ENCODE measurements at places on chromosomes 5 and 9. TPM values are rescaled to one million over a fixed set of nuclear protein-coding genes. Genes with fewer than 3 reads are reported as not detected.

DNA sequence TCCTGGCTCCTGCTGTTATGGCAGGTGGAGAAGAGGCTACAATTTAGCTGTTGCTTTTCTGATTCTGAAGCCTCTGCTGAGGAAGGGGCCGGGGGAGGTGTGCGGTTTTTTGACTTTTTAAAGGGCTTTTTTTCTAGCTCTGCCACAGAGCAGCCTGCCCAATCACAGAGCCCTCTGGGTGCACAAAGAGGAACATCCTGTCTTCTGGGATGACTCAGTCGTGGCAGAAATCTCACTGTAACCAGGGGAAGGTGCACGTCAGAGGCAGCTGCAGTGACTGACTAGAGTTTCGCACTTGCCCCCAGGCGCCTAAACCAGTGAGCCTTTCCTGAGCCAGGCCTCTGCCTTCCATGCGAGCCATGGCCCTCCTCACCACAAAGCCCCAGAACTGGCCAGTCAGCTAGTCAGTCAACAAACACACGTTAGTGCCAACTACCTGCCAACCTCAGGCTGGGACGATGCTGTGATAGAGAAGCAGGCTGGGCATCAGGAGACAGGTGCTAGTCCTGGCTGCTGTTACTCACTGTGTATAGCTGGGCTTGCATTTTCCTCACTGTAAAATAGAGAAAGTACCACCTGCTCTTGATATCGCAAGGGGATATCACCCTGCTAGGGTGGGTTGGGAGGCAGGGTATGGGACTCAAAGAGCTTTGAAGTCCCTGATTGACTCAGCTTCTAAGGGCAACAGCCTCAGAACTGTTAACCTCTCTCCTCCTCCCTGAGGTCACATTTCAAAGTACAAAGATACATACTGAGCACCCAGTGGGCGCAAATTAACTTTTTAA is 2.2 kb downstream of the AKNA start:
- H3K4me3 ChIP-seq = peak overlapping the region; percentile 69
- H3K27me3 ChIP-seq = no peaks in the 10 kb centered on the region
- H3K27ac ChIP-seq = peak overlapping the region; percentile 96

- H3K27me3 ChIP-seq = no peaks in the 10 kb centered on the region
- no peak for DNase-seq
- H3K36me3 ChIP-seq = no peaks in the 10 kb centered on the region
- H3K4me3 ChIP-seq = no peak overlapping the region
- H3K27ac ChIP-seq = no peak overlapping the region
Measured at GRCh38 chr5:106288979-106289378, 1381.8 kb downstream of the EFNA5 start.

The LCN9 gene
- not detected for total RNA-seq

DNA sequence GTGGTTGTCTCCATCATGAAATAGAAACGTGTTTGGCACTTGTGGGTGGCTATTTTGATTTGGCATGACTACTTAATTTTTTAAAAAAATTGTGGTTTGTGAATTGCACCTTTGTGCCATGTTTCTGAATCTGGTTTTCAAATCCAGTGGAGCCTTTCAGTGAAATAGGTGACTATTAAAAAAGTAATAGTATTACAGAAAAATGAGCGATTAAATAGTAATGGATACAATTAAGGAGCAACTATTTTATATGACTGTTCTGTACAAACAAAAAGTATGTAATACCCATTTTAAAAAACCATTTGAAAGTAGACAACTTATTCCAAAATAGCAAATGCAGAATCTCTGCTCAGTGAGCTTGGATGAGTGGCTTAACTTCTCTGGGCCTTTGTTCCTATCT is 3.0 kb downstream of the SOWAHA start:
- H3K27me3 ChIP-seq = peaks cover 24% of the 10 kb centered on the region
- no peak overlapping the region for H3K27ac ChIP-seq
- no peak overlapping the region for H3K4me3 ChIP-seq
- no peak for DNase-seq
- no peaks in the 10 kb centered on the region for H3K36me3 ChIP-seq

The BARHL1 gene
- total RNA-seq = not detected

GRCh38 chr9:123940721-123941523 is 11.0 kb upstream of the DENND1A start:
- H3K27me3 ChIP-seq = peaks cover 25% of the 10 kb centered on the region
- no peaks in the 10 kb centered on the region for H3K4me1 ChIP-seq
- no peak overlapping the region for H3K27ac ChIP-seq
- H3K36me3 ChIP-seq = no peaks in the 10 kb centered on the region

GRCh38 chr5:135660826-135661575 is 82.2 kb upstream of the CXCL14 start:
- no peaks in the 10 kb centered on the region for H3K36me3 ChIP-seq
- no peak overlapping the region for H3K27ac ChIP-seq
- no peak for DNase-seq
- H3K4me1 ChIP-seq = no peaks in the 10 kb centered on the region
- no peak overlapping the region for H3K4me3 ChIP-seq
- H3K27me3 ChIP-seq = no peaks in the 10 kb centered on the region

DNA sequence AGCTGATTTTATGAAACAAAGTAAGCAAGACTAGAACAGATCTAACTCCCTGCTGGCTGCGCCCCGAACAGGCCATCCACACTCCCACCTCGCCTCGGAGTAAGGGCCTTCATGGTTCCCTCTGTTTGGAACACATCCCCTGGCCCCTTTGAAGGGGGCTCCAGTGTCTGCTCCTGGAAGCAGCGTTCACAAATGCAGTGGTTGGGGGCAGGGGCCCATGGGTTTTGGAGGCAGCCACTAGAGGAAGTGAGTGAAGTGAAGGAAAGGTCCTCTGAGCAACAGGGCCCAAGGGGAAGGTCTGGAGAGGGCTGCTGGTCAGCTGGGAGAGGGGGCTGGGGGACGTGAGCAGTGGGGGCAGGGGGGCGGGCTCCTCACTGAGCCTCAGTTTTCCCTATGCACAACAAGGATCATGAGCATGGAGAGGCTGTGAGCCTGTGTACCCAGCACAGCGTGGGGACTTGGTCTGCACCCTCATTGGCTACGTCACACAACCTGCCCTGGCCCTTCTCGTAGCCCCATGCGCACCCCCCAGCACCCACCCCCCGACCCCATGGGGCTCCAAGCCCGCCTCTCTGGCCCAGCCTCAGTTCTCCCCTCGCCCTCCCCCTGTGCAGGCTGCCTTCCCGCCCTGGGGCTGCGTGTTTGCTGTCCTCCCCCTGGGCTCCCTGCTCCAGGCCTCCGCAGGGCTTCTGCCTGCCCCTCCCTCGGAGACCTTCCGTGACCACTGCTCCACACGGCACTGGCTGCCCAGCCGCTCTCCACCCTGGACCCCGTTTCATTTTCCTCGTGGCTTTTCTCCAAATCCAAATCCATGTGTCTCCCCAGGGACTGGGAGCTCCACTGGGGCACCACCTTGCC is 39.5 kb downstream of the RASGEF1C start:
- no peak for DNase-seq
- no peaks in the 10 kb centered on the region for H3K4me1 ChIP-seq
- H3K27ac ChIP-seq = no peak overlapping the region
- no peak overlapping the region for H3K4me3 ChIP-seq
- peaks cover 18% of the 10 kb centered on the region for H3K27me3 ChIP-seq
- no peaks in the 10 kb centered on the region for H3K36me3 ChIP-seq

The PCDHB2 gene
- total RNA-seq = 3.8 TPM

DNA sequence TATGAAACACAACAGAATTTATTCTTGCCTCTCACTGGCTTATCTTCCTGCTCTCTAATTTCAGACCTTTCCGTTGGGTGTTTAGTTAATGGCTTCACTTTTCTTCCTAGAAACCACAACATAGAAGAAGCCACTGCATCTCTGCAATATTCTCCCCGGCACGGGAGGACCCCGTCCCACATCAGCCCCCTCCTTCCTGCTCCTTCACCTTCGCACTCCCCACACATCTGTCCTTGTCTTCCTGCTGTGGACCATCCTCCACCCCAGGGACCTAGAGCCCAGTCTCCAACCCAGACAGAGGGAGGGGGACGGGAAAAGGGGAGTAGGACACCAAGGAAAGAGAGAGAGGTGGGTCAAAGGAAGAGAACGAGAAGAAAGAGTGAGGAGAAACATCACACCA is 1.4 kb downstream of the OR2V1 start:
- H3K27me3 ChIP-seq = peaks cover 24% of the 10 kb centered on the region
- no peaks in the 10 kb centered on the region for H3K36me3 ChIP-seq
- DNase-seq = no peak
- H3K4me1 ChIP-seq = no peaks in the 10 kb centered on the region
- H3K27ac ChIP-seq = no peak overlapping the region

The FGF18 gene
- total RNA-seq = 4.2 TPM

GRCh38 chr5:81749561-81750307 is 1.2 kb downstream of the SSBP2 start:
- H3K27ac ChIP-seq = peak overlapping the region; percentile 80
- DNase-seq = peak; percentile 76
- H3K36me3 ChIP-seq = no peaks in the 10 kb centered on the region
- H3K4me3 ChIP-seq = peak overlapping the region; percentile 73
- H3K4me1 ChIP-seq = peaks cover 14% of the 10 kb centered on the region

DNA sequence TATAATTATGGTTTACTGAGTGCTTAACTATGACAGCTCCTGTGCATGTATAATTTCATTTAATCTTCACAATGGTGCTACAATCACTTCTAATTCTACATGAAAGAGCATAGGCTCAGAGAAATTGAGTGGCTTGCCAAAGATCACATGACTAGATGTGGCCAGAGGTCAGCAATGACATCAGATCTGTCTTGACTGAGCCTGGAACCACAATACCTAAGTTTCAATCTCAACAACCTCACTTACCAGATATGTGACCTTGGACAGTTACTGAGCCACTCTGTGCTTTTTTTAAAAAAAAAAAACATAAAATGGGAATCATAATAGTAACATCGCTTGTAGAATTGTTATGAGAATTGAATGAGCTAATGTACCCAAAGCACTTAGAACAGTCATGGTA is 130.7 kb downstream of the TRIM32 start:
- no peaks in the 10 kb centered on the region for H3K4me1 ChIP-seq
- DNase-seq = no peak
- H3K4me3 ChIP-seq = no peak overlapping the region
- no peaks in the 10 kb centered on the region for H3K36me3 ChIP-seq

DNA sequence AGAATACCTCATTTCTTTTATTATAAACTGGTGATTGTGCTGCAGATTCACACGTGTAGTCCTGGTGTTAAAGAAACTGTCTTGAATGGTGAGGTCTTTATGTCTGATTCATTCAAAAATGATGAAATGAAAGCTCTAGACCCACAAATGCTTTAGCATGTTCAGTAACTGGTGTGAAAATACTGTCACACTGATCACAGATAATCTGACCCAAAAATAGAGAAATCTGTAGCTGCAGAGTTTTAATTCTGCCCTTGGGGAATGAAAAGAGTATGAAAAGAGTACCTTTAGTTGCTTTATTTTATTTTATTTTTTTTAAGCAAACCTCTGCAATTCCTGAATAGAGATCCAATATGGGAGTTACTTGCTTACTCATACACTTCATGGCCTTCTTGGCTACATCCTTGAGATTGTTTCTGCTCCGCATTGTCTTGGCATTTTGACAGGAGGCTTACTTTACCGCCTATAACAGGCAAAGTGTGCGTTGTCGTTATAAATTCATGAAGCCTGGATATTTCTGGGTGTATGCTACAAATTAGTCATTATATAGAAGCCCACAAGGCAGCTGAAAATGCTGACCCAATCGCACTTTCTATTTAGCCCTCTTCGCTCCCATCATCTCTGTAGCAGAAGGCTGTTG is 2.7 kb downstream of the RGMB start:
- no peaks in the 10 kb centered on the region for H3K27me3 ChIP-seq
- H3K4me1 ChIP-seq = peaks cover 12% of the 10 kb centered on the region
- peak overlapping the region; percentile 75 for H3K4me3 ChIP-seq
- H3K27ac ChIP-seq = no peak overlapping the region
- no peak for DNase-seq
- peaks cover 5% of the 10 kb centered on the region for H3K36me3 ChIP-seq

DNA sequence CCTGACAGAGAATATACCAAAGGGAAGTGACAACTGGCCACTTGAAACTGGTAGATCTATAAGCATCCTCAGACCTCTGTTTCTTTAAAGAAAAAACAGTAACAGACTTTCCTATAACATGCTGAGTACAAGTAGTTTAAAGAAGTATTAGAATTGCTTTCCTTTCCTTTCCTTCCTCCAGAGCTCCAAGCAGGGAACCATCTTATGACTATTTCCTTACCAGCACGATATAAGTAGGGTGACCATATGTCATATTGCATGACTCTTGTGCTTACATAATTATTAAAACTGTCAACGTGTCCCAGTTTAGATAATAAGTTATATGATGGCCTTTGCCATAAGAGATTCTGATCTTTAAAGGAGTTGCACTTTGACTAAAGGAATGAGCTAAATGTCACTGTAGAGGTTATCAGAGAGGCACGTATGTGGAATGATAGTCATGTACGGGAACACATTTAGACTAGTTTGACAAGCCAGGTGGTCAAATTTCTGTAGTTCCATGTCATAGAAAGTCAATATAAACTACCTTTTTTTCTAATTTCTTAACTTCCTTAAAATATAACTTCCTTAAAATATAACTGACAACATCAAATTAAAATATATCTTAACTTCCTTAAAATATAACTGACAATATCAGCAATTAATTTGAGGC is 212.7 kb upstream of the CD180 start:
- no peaks in the 10 kb centered on the region for H3K36me3 ChIP-seq
- H3K27me3 ChIP-seq = no peaks in the 10 kb centered on the region
- no peak overlapping the region for H3K27ac ChIP-seq
- H3K4me3 ChIP-seq = no peak overlapping the region
- no peaks in the 10 kb centered on the region for H3K4me1 ChIP-seq

DNA sequence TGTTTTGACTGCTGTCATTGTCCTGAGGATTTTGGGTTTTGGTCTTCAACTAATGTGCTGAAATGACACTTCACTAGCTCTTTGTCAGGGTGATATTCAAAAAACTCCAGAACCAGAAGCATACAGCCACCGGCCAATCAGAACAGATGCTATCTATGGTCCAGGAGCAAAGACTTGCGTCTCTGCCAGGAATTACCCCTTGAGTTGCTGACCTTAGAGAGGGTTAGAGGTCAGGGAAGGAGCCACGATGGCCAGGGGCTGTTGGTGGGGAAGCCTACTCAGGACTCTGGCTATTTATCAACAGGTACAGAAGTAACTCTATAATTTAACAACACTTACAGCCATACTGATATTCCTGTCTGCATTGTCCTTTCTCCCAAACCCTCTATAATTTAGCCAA is 356.8 kb downstream of the EFNA5 start:
- H3K4me1 ChIP-seq = no peaks in the 10 kb centered on the region
- H3K36me3 ChIP-seq = no peaks in the 10 kb centered on the region
- DNase-seq = no peak

- H3K4me3 ChIP-seq = no peak overlapping the region
- no peak for DNase-seq
- no peaks in the 10 kb centered on the region for H3K36me3 ChIP-seq
- H3K4me1 ChIP-seq = peaks cover 19% of the 10 kb centered on the region
- no peaks in the 10 kb centered on the region for H3K27me3 ChIP-seq
Measured at GRCh38 chr5:74578356-74579044, 62.0 kb downstream of the ENC1 start.

- no peaks in the 10 kb centered on the region for H3K27me3 ChIP-seq
- H3K27ac ChIP-seq = no peak overlapping the region
- H3K4me3 ChIP-seq = no peak overlapping the region
Measured at GRCh38 chr5:172229904-172230303, 35.9 kb downstream of the EFCAB9 start.

The FAXDC2 gene
- total RNA-seq = 79.0 TPM

- no peaks in the 10 kb centered on the region for H3K4me1 ChIP-seq
- DNase-seq = no peak
- H3K36me3 ChIP-seq = no peaks in the 10 kb centered on the region
- H3K27me3 ChIP-seq = no peaks in the 10 kb centered on the region
Measured at GRCh38 chr9:91643481-91644077, 219.9 kb upstream of the NFIL3 start.

GRCh38 chr5:135456238-135457099 is 4.3 kb upstream of the TIFAB start:
- no peaks in the 10 kb centered on the region for H3K27me3 ChIP-seq
- no peak overlapping the region for H3K4me3 ChIP-seq
- no peaks in the 10 kb centered on the region for H3K36me3 ChIP-seq
- peaks cover 26% of the 10 kb centered on the region for H3K4me1 ChIP-seq
- DNase-seq = peak; percentile 89
